Hematopoietic multipotent progenitor cell treated with erythropoietin and hydrocortisone succinate and interleukin-3 and kit ligand, for 15 days (in vitro differentiated cells): ENCODE measurements at places on chromosomes 3 and 15.

DNA sequence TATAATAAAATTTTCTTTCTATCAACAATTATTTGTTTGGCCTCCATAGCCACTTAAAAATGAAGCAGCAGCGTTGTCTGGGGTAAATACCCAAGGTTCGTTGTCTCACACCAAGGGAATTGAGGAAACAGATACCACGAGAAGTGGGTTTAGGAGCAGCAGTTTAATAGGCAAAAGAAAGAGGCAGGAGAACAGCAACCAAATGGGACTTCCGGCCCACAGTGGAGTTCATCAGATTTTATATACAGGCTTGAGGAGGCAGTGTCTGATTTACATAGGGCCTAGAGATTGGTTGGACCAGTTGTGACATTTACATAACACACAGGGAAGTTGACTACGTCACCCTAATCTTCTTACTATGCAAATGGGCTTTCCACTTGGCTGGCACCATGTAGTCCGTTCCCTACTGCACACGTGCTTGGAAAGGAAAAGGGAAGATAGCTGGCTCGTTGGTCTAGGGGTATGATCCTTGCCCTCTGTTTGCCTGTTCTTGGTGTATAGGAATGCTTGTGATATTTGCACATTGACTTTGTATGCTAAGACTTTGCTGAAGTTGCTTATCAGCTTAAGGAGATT is 61.5 kb upstream of the SETMAR start:
- DNase-seq = no peak

DNA sequence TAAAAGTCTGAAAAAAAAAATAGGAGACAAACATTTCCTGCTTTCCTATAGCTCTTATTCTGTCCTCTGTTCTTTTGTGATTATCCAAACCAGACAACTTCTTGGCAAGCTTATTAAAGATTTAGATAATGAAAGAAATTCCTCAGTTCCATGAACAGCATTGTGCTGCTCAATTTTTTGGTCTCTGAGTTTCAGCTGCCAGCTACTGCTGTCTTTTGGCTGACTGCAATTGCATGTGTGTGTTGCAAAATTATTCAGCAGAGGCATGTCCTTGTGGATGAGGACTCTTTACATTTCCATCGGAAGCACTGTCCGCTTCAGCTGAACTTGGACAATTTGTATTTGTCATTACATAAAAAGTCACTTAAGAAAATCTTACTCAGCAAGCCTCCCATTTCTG is 397.3 kb upstream of the RASGRP1 start:
- DNase-seq = no peak

- DNase-seq = no peak
Measured at GRCh38 chr3:135041601-135042000, 246.5 kb downstream of the EPHB1 start.

DNA sequence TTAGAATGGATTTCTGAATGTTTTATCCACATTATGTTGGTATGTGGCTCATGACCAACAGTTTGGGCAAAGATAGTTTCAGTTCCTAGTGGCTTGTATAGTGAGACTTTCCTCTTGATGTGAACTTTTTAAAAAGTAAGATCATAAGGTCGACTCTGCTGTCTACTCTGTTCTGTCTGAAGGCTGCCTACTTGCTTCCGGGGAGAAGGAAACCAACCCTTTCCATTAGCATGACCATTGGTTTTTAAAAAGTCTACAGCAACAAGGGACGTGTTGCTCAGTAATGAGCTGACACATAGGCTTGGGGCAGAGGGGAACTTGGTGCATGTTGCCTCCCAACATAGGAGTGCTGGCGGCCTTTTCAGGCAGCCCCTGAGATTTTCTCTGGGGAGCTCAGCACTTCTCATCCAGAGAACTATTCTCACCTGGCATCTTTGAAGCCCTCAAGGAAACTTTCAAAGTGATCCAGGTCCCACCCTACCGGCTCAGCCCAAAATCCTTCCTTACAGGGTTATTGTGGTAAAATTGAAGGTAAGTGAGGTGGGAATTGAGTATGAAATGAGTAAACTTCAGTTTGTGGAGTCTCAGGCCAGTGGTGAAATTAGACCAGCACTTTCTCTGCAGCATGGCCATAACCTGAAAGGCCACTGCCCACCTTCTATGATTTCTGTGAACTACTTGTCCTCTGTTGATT is 30.6 kb downstream of the PSMD6 start:
- DNase-seq = no peak

GRCh38 chr3:99175276-99175812 is 273.8 kb upstream of the DCBLD2 start:
- DNase-seq = no peak

- no peak for DNase-seq
Measured at GRCh38 chr15:95693917-95694316, 636.6 kb upstream of the NR2F2 start.
